ENCODE measurements at places on chromosomes 2 and 18.

- no peak for DNase-seq
Observed at GRCh38 chr2:234318361-234318760, 178.5 kb downstream of the ARL4C start.

- no peak for DNase-seq
Observed at GRCh38 chr18:13625843-13626543, 100.4 kb downstream of the FAM210A start.

DNA sequence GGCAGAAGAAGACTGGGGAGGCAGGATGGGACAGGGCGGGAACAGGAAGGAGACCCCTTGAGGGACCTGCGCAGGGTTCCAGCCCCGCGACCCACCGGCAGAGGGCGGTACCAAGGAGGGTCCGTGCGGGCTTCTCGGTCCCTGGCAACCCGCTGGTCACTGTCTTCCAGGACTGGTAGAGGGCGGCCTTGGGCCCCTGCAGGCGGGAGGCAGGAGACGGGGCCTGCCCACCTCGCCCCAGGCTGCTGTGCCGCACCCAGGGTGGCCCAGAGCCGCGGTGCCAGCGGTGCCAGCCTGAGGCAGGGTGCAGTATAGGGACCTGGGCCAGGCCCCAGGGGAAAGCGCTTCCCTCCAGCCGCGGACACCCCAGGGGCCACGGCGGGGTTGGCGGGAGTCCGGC lies 34.5 kb downstream of the NEURL3 start:
- no peak for DNase-seq

- no peak for DNase-seq
Observed at GRCh38 chr2:42964439-42965083, 172.2 kb upstream of the HAAO start.

DNA sequence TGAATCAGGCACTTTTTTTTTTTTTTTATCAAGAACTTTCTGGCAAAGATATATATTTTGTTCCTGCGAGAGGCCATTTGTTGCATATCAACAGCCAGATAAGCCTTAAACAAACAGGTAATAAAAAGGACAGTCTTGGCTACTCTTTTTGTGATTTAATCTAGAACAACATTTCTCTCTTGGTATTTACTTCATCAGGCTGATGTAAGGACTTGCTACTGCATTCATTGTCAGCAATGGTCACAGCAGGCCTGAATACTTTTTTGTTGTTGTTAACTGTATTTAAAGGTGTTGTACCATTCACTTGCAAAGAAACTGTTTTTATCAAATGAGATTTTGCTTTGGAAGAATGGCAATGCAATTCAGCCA lies 683.8 kb downstream of the IRS1 start:
- no peak for DNase-seq

- DNase-seq: no peak
Observed at GRCh38 chr18:42414756-42415454, 459.9 kb downstream of the PIK3C3 start.

- DNase-seq: no peak
Observed at GRCh38 chr2:151669585-151670081, 64.6 kb downstream of the NEB start.

- no peak for DNase-seq
Observed at GRCh38 chr2:205461678-205462665, 220.3 kb upstream of the NRP2 start.

- no peak for DNase-seq
Observed at GRCh38 chr18:41932899-41933298, 22.1 kb upstream of the PIK3C3 start.

GRCh38 chr2:85839461-85839860 lies 49.3 kb downstream of the ST3GAL5 start:
- DNase-seq: no peak

DNA sequence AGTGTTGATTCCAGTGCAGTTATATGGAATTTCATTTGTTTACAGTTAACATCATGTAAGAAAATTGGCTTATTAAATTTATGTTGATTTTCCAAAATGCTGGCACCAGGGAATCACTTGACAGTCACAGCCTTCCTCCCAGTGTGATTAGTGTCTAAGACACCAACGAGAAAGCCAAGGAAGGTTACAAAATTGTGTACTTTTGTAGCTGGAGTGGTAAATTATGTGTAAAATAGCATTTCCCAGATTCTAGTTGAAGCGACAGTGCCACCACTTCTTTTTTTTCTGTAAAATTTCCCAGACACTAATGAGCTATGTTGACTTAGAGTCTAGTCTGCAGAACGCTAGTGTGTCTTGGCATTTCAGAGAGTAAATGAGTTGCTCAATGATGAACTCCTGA lies 101.3 kb downstream of the NCK2 start:
- no peak for DNase-seq

GRCh38 chr18:40148960-40149359 lies 1806.1 kb upstream of the PIK3C3 start:
- DNase-seq: no peak

DNA sequence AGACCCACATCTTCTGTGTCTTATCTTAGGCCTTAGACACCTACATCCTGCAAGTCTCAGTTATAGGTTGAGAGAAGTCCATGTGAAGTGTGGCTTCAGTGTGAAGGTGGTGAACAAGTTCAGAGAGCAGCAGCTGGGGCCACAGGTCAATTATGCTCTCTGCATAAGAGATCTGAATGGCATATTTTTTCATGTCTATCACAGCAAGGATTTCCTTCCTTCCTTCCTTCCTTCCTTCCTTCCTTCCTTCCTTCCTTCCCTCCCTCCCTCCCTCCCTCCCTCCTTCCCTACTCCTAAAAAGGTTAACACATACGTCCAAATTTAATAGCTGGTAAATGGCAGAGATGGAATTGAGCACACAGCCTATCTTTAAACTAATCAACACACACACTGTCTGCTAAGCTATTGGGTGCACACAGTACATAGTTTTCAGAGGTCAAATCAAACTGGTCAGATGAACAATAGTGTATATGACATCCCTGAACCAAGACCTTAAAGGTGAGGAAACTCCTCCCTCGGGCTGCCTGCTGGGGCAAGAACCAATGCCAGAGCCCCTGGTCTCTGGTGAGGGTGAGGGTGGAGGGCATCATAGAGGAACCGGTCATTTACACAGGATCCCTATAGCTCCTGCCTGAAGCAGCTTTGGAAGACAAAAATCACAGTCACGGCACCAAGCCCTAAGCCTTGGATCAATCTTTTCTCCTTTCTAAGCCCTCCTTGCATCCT lies 240.9 kb downstream of the ICOS start:
- DNase-seq: no peak

GRCh38 chr2:134682726-134683125 lies 36.1 kb downstream of the TMEM163 start:
- DNase-seq: no peak

DNA sequence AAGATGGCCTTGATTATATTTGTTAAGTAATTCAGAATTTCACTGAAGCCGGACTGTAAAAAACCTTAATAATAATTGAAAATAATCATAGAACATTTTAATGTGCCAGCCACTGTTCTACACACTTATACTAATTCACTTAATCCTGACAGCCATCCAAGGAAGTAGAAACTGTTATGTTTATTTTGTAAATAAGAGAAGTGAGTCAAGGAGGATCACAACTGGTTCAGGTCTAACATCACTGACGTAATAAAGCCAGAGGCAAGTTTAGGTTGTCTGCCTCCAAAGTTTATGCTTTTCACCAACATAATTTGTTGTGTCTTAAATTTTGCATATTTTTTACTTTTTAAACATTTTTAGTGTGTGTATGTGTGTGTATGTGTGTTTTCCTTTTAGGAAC lies 436.1 kb downstream of the LRRTM4 start:
- no peak for DNase-seq

- no peak for DNase-seq
Observed at GRCh38 chr18:45171679-45172191, 443.5 kb upstream of the SLC14A2 start.

DNA sequence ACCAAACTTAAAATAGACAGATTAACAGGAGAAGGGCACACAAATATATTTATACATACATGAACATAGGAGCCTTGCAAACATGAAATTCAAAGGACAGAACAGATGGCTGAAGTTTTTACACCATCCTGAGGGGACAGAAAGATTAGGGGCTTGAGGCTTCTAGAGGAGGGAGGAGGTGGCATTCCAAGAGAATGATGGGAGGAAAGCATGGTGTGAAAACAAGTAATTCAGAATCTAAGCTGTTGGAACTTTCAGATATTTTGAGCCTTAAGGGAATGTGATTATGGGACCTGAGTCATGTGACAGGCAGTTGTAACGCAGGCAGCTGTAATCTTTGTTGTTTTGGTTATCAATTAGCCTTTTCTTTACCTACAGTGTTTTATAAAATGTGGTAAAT lies 225.2 kb upstream of the SPOPL start:
- no peak for DNase-seq

DNA sequence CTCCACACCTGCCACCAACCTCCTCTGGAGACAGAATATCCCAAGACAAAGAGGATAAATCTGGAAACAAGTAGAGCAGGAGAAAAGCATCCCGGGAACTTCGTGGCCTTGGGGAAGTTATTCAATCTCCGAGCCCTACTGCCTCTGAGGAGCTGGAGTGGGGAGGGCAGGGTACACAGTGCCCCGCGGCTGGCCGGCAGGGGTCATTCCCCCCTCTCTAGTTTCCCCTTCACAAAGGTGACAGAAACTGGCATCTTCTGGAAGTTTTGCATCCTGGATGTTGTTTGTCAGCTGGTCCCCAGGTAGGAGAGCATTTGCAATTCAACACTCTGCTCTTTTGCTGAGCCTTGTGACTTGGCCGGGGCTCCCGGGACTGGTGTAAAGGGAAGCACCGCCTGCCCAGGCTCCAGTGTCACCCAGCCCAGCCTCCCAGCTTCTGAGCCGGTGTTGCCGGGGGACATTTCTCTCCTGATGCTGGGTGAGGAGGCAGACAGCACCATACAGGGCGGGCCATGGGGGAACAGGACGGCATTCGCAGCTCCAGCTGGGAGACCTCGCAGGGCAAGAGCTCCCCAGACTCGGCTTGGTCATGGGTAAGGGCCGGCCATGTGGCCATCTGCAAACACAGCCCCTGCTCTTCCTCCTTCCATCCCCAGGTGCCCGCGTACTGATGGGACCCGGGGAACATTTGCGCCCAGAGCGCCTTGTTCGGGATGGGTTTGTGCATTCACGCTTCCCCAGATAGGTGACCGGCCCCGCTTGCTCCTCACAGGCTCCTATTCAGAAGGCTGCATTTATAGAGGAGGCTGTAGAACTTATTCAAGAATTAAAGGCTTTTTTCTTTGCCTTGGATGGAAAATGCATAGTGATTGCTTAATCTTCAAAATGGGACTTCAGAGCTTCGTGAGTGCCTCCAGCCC lies 7.4 kb upstream of the NTSR2 start:
- DNase-seq: no peak
